Esophagus muscularis mucosa (tissue), 4 donors: ENCODE measurements at places on chromosomes 11 and 22. TPM values are rescaled to one million over a fixed set of nuclear protein-coding genes. Genes with fewer than 3 reads are reported as not detected.

SHISAL1 gene
- total RNA-seq = 14.7 TPM

MIAT gene
- total RNA-seq = 0.19 TPM

CATSPERZ gene
- total RNA-seq = 0.80 TPM

- DNase-seq = no peak
- H3K27me3 ChIP-seq = no peaks in the 10 kb centered on the region
- H3K36me3 ChIP-seq = no peaks in the 10 kb centered on the region
- H3K4me1 ChIP-seq = no peaks in the 10 kb centered on the region
- H3K27ac ChIP-seq = no peak overlapping the region
These were observed 208.4 kb downstream of the BRD1 start for GRCh38 chr22:49619301-49619700.

CARD10 gene
- total RNA-seq = 6.0 TPM
